ENCODE measurements at places on chromosomes 6 and 20.

DNA sequence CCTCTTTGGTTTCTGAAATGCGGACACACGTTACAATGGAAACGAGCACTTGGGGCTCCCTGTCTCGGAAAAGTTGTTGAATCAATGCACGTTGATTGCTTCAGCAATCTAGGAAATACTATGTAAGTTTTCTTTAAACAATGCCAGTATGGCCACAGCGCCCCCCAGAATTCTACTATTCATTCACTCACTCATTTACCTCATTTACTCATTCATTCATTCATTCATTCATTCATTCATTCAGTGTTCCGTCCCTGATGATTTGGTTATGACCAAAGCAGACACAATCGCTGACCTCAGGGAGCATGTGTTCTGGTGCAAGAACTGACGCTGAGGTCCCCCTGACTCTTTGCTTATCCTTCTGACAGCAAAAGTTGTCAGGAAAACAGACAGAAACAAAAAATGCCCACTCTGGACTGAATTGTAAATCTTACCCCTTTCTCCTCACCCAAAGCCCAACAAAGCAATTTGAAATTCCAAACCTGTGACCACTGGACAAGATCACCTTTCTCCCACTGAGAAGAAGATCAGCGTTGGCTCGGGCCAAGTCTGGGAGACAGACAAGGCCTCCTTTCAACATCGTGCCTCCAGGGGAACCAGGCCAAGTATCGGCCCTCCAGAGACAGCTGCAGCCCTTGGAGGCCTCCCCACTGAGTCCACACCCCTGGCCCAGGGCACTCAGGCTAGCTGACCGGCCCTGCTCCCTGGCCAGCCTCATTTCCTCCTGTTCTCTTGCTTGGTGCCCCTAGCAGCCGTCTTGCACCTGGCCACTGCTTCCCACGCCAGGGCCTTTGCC is 15.0 kb upstream of the PMEPA1 start:
- DNase-seq = no peak

- DNase-seq = no peak
Observed at GRCh38 chr6:91149956-91150705, 563.3 kb upstream of the MAP3K7 start.

GRCh38 chr20:47691625-47692024 is 93.7 kb downstream of the SULF2 start:
- no peak for DNase-seq

DNA sequence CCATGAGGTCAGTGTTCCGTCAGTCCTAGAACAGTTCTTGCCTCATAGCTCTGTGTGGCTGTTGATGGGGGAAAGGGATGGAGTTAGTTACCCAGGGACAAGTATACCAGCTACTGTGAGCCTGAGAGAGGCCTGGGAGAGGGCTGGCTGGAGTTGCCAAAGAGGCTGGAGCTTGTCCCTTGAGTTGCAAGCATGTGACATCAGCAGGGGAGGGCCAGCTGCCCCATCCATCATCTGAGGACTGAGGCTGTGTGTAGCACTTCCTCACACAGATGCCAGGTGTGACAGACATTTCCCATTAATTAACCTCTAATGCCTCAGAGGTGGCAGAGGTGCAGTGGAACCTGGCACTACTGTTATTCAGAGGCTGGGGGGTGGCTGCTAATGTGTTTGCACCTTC is 131.6 kb downstream of the PHACTR3 start:
- DNase-seq = peak; percentile 82

GRCh38 chr6:69311888-69312287 is 484.9 kb downstream of the LMBRD1 start:
- no peak for DNase-seq

DNA sequence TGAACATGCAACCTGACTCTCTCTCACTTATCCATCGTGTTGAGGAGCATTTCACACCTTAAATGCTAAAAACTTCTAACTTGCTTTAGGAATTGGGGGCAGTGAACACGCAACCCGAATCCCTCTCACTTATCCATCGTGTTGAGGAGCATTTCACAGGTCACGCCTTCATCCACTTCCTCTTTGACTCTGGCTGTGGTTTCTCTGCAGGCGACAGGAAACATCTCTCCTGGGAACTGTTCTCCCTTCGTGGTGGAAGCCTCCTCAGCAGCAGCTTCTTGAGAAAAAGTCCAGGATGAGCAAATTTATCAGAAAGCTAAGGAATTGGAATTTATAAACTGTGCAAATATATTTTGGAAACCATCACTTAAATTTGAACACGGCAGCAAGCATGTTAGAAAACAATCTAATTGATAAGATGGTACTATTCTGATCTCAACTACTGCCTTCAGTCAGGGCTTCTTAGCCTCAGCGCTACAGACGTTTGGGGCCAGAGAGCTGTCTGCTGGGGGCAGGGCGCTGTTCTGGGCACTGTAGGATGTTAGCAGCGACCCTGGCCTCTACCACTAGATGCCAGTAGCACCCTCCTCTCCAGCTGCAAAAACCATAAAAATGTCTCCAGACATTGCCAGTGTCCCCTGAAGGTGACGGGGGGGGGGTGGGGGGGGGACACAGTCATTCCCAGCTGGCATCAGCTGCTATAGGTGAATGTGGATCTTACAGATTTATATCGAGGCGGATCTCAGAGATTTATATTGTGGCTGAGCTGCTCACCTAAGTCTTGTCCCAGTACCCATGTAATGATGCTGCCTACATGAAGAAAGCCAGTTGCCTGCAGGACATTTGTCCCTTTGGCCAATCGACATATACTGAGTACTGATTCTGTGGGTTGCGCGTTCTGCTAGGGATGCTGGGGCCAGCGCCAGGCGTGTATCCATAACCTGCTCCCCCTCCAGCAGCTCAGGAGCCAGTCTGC is 26.2 kb downstream of the CTCFL start:
- peak; percentile 16 for DNase-seq

DNA sequence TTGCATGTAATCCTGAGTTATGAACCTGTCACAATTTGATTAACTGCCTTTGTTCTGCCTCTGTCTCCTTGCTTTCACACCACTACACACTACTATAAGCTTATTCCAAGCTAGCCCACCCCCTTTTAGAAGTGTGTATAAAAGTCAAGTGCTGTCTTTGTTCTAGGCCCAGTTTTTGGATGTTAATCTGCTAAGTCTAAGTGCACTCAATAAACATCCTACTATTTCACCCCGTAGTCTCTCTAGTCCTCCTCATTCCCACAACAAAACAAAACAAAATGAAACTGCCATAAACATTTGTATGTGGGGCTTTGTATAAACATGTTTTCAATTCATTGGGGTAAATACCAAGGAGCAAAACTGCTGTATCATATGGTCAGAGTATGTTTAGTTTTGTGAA is 16.1 kb upstream of the SPACA1 start:
- DNase-seq = no peak

GRCh38 chr6:125784365-125784764 is 6.4 kb upstream of the NCOA7 start:
- no peak for DNase-seq

DNA sequence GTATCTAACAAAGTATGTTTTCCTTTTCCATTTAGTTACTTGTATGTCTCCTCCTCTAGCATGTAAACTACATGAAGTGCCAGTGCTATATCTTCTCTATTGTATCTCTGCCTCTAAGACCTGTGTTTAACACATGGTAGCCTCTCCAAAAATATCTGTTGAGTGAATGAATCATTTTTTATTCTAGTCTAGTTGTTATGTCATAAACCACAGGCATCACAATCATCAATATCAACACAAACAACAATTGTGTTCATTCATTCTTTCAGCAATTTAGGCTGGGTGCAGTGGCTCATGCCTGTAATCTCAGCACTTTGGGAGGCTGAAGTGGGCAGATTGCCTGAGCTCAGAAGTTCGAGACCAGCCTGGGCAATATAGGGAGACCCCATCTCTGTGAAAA is 111.6 kb upstream of the EYA4 start:
- no peak for DNase-seq

DNA sequence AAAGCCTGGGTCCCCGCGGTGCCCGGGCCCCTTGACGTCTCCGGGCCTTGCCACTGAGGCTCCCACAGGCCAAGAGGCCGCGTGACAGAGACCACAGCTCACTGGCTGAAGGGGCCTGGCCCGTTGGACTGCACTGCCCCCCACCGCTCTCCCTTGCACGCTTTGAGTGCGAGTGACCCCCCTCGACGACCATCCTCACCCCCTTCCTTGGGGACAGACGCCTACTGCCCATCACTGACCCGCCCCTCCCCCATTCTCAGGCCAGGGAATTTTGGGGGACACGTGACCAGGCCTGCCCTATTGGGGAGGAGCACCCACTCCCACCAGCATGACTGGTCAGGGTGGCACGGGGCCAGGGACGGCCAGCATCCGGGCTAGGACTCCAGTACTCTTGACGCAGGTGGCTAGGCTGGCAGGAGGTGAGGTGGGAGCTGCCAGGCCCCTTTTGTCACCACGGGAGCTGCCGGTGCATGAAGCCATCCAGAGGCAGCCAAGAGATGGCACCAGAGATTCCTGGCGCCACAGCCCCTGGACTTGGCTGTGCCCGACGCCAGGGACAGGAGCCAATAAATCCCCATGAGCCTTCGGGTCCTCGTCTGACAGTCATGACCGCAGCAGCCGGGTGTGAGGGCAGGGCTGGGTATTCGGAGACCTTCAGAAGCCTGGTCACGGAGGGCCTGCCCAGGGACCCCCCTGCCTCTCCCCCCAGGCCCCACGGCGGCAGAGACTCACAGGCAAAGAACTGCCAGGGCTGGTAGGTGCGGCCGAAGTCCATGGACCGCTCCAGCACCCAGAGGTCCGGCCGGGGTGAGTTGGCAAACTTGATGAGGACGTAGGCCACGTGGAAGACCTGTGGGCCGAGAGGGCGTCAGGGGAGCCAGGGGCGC is 14.5 kb downstream of the LAMA5 start:
- DNase-seq = no peak

GRCh38 chr20:58899512-58899911 is 47.0 kb downstream of the GNAS start:
- DNase-seq = no peak

DNA sequence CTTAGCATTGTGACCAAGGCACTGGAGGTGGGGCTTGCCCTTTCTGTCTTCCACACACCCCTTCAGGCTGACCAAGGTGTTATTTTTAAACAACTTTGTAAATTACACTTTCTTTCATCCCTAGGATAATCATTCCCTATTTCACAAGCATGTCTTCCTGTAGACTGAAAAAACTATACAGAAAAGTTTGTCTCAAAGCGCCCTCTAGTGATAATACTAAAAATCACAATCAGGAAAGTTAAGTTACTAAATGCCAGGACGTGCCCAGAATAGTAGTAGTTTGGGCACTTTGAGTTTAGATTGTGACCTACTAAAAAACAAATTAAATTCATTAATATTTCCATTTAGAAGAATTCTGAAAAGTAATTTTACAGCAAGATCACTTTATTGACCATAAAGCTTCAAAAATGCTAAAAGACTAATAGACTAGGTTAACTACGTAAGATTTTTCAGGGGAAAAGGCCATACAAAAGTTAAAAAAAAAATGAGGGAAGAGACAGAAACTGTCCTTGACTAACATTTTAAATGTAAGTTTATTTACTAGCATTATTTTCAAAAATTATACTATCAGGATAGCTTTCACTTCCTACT is 123.3 kb upstream of the DUSP22 start:
- no peak for DNase-seq

GRCh38 chr6:11705069-11705468 is 73.5 kb downstream of the ADTRP start:
- DNase-seq = no peak

GRCh38 chr6:111849298-111849697 is 24.0 kb downstream of the FYN start:
- DNase-seq = no peak

DNA sequence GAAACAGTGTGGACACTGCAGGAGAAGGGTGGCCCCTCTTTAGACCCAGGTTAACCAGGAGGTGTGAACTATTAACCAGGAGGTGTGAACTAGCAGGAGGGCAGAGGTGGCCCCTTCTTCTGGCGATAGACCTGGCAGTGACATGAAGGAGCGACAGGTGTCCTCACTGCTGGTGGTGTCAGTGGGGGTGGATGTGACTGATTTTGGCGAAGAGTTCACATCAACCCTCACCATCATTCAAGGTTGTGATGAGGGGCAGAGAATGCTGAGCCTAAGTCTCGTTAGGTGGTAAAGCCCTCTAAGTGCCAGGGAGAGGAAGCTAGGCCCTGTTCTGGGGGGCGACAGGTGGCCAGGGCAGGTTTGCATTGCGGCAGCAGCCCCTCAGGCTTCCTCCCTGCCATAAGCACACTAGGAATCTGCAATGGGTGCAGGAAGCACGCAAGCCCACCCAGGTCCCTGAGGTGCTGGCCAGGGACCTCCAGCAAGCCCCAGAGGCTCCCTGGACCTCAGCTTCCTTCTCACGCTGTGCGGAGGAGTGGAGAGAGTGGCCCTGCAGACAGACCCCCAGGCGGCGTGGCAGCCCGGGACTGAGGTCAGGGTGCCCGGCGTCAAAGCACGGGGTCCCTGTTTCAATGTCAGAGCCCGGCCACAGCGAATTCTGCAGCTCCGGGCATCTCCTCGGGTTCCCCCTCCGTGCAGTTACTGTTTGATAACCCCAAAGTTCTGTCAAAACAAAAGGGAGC is 13.7 kb downstream of the NPEPL1 start:
- DNase-seq = no peak

DNA sequence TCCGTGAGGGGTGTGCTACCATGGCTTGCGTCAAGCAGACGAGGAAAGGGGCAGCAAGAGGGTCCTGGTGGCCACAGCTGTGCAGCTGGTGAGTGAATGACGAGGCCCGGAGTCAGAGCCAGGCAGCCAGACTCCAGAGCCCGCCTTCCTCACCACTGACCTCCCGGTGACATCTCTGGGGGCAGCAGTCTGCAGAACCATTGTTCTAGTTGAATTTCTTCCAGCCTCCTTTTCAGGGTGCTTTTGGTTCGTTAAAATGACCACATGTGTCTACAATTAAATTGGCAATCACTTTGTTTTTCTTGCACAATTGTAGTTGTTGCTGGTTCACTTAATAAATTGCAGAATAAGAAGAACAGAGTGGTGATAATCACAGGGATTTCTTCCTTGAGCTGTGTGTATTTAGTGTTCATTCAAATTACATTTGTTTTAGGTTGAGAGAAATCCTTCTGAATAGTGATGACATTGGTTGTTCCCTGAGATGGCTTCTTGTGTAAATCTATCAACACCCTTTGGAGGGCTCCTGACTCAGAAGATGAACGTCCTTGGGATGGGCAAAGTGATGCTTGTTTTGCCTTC is 96.4 kb downstream of the TULP4 start:
- DNase-seq = no peak

DNA sequence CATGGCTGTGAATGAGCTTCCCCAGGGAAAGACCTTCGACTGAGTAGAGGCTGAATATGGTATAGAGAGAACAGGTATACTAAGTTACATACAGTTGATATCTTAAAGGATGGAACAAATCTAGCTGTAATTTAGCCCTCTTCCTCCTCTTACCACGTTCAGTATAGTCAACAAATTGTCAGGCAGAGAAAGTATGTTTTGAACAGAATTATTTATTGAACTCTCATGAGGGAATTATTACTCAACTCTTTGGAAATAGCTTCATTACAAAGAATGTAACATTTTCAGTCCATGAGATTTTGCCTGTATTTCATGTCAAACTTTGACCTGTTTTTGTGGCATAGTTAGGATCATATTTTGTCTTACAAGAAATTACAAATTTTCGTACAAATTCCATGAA is 63.0 kb downstream of the SH3BGRL2 start:
- no peak for DNase-seq

GRCh38 chr6:12414096-12414675 is 124.0 kb downstream of the EDN1 start:
- DNase-seq = no peak

Data from NCI-H1417 treated with DMSO at 0.1 percent for 48 hours (cell line).